ENCODE measurements at places on chromosomes 2 and 18.

- no peak for DNase-seq
Observed at GRCh38 chr2:118823633-118824032, 23.8 kb downstream of the EN1 start.

DNA sequence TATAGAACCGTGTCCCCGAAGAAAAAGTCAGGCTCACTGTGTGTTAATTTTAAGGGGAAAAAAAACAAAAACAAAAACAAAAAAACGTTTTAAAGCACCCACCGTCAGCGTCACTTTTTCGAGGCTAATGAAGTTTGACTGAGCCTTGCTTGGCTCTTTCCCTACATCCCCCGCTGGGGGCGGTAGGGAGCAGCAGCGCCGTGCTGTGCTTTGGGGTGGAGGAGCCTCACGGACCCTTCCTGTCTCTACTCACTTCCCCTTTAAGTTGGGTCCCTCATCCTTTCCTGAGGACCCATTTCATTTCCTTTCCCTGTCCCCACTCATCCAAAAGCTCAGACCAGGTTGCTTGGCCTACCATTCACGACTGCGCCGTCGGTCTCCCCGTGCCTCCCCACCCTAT lies 82.8 kb upstream of the RPL31 start:
- no peak for DNase-seq

DNA sequence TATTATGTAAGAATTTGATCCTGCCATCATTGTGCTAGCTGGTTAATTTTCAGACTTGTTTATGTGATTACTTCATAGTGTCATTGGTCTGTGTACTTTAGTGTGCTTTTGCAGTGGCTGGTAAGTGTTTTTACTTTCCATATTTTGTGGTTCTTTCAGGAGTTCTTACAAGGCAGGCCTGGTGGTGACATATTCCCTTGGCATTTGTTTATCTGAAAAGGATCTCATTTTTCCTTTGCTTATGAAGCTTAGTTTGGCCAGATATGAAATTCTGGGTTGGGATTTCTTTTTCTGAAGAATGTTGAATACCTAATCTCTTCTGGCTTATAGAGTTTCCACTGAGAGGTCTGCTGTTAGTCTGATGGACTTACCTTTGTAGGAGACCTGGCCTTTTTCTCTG lies 72.8 kb upstream of the MC4R start:
- DNase-seq, result no peak

DNA sequence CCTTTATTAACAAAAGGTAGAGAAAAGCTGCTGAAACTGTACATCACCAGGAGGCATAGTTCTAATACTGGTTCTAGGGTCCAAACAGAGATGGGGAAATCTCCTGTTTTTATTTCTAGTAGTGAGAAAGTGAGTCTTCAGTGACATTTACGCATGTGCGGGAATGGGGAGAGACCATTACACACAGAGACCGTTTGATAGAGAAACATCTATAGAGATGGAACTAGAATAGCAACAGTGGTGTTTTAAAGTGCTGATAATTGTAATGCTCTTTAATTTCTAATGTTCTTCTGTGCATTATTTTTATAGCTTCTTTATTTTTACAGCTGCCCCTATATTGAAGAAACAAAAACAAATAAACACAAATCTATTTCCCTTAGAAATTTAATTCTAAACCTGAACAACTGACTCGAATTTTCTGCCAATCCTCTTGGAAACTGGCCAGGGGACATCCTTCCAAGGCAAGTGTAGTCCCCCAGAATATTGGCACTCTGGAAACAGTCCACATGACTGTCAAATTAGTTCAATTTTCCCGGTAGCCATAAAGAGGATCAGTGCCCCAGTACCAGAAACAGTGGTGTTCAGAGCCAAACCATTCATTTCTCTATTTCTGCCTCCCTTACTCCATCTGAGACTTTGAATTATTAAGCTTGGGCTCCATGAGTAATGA lies 260.9 kb downstream of the ICOS start:
- no peak for DNase-seq

GRCh38 chr18:27921392-27921791 lies 255.5 kb downstream of the CDH2 start:
- DNase-seq, result no peak

- no peak for DNase-seq
Observed at GRCh38 chr2:14855751-14856150, 223.2 kb downstream of the LRATD1 start.

- no peak for DNase-seq
Observed at GRCh38 chr18:51236225-51236624, 38.7 kb upstream of the MEX3C start.
